ENCODE measurements at places on chromosomes 3 and 15.

GRCh38 chr15:101437618-101438481, 51.7 kb downstream of the PCSK6 start:
- DNase-seq = no peak

DNA sequence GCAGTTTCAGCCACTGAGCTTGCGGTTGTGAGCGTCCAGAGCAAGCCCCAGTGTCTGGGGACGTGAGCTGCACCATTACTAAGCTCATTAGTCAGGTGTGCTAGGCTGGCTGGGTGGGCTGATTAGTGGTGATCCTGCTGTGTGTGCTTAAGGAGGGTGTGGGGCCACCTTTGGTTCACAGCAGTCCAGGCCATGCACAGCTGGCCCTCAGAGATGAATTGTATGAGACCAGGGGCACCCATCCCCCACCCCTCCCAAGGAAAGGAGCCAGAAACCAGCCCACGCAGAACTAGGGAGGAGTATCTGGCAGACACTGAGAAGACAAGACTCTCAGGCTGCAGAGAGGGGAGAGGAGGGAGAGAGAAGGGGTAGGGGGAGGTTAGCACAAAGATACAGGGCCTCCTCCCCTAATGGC, 3.8 kb downstream of the TYRO3 start:
- no peak for DNase-seq

DNA sequence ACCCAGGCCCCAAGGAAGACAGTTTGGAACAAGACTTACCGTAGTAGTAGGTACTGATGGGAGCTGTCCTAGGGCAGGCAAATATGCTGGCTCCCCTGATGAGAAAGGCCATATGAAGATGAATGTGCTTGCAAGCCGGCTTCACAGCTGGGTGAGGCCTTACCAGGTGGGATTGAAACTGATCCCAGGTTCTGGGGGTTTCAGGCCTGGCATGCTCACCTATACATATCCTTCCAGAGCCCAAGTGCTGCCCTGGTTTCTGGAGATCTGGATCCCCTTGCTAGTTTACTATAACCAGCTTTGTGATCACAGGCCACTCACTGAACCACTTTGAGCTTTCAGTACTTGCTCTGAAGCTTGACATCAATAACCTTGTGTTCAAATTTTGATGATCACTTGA, 274.3 kb downstream of the EPHB1 start:
- no peak for DNase-seq

DNA sequence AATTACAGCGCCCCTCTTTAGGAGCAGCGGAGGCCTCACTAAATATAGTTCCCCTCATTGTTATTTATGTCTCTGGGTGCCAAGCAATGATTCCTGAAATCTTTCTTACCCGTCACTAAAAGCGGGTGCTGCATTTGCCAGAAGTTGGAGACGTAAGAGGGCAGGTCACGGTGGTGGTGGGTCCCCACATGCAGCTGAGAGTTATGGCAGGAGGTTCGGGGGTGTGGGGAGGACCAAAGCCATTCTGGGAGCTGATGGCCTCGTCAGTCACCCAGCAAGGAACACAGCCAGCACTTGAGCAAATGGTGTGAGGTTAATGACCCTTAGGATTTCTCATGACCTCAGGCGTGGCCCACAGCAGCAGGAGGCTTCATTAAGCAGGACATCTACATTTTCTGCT, 129.2 kb downstream of the RAB11A start:
- DNase-seq = no peak

GRCh38 chr15:48946074-48946839, 17.5 kb downstream of the SHC4 start:
- no peak for DNase-seq

- DNase-seq = no peak
Observed at GRCh38 chr15:29736744-29737020, 85.6 kb downstream of the TJP1 start.

DNA sequence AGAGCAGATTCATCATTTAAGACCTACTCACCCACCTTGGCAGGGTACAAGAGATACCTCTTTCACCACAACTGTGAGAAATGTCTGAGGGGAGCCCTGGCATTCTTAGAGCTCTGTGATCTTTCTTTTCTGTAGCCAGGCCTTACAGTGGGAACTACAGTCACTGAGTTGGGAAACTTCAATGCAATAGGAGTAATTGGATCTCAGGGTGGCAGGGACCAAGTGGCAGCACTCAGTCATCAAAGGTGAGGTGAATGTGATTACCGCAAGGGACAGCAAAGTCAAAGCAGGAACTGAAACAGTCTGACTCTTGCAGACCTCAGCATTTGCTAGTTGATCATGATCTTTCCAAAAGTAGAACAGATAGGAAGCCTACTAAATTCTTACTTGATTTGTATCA, 7.2 kb upstream of the MCF2L2 start:
- DNase-seq = no peak

DNA sequence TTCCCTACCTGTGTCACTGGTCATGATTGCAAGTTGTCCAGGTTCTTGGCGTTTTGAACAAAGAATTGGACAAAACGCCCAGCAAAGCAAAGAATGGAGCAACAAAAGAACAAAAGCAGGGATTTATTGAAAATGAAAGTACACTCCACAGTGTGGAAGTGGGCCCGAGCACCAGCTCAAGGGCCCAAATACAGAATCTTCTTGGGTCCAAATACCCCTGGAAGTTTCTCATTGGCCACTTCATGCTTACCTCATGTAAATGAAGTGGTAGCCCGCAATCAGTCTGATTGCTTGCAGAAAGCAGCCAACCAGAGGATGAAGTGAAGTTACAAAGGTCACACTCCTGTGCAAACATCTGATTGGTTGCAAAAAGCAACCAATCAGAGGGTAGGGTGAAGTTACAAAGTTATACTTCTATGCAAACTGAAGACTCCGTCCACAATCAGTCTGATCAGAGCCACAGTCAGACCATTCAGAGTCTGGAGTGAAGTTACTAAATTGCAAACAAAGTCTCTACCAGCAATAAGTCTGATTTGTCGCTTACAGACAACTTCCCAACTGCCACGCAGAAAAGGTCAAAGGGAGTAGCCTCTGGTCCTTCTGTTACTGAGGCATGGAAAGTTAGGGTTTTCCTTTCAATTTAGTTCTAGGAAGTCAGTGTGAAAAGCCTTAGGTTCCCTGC, 8.3 kb upstream of the TM4SF1 start:
- DNase-seq = no peak

- no peak for DNase-seq
Observed at GRCh38 chr15:61056386-61056785, 172.7 kb downstream of the RORA start.

DNA sequence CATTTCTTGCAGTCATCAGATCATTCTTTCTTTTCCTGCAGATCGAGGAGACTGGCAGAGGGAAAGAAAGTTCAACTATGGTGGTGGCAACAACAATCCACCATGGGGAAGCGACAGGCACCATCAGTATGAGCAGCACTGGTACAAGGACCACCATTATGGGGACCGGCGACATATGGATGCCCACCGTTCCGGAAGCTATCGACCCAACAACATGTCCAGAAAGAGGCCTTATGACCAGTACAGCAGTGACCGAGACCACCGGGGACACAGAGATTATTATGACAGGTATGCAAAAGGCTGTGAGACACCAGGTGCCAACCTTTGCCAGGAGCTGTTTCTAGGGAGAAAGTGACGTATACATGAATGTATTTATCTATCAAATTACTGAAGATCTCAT, 69.0 kb downstream of the RGMA start:
- no peak for DNase-seq

GRCh38 chr3:155325263-155325835, 31.9 kb upstream of the STRIT1 start:
- no peak for DNase-seq

GRCh38 chr15:95715116-95715903, 615.2 kb upstream of the NR2F2 start:
- DNase-seq = no peak

DNA sequence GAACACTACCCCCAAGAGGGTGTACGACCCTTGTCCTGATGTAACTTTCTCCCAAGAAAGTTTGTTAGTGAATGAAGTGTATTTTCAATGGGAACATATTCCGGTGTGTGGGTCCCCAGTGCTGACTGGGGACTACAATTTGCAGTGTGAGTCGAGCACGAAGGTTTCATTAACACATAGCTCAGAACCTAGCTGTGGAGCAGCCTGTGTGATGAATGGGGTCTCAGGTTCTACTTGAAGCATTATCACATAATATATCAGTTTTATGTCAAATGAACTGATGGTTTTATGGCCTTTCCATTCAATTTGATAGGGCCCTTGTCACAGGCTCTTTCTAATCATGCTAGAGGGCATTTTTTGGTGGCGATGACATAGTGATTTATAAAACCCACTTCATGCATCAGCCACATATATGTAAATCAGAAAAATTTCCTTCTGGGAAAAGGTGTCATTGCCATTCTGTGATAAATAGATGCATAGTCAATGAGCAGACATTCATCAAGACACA, 44.1 kb downstream of the RETNLB start:
- no peak for DNase-seq

DNA sequence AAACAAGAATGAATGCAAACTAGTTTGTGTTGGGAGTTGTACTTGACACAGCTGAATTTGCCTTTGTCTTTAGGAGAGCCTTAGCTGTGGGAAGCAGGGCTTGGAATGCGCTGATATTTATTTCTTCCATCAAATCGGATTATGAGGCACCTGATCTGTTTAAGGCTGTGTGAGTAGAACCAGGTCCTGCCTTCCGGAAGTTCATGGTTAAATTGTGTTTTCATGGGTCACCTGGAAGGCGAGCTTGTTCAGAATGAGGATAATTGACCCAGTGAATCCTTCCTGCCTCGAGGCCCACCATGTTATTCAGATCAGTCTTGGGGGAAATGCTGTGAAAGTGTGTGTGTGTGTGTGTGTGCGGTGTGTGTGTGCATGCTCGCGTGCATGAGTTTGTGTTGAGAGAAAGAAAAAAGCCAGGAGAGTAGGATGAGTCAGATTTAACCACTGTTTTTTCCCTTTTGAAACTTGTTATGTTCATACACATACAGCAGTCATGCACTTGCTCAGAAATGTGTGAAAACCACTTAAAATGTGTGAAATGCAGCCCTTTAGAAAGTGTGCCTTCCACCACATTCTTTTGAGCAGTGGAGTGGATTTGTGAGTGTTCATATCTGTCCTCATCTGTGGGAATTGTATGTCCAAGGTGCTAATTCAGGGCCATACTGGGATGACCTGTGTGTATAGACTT, 36.7 kb downstream of the SMAD3 start:
- DNase-seq = peak; percentile 25

DNA sequence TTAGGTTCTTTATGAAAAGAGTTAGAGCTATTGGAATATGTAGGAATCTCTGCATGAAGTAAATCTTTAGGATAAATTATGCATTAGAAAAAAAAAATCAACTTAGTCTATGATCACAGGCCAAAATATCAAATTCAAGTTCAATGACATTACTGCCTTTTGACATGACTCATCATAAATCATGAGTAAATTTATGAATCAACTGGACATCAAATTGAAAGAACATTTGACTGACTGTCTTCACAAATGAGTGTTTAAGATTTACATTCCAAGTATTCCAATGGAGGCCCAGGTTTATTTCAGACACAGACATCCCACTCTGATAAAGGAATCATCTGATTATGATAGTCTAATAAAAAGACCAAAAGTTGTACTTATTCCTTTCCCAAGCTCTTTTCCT, 192.8 kb upstream of the TTC14 start:
- no peak for DNase-seq

- no peak for DNase-seq
Observed at GRCh38 chr15:89002830-89003229, 85.4 kb upstream of the ABHD2 start.

DNA sequence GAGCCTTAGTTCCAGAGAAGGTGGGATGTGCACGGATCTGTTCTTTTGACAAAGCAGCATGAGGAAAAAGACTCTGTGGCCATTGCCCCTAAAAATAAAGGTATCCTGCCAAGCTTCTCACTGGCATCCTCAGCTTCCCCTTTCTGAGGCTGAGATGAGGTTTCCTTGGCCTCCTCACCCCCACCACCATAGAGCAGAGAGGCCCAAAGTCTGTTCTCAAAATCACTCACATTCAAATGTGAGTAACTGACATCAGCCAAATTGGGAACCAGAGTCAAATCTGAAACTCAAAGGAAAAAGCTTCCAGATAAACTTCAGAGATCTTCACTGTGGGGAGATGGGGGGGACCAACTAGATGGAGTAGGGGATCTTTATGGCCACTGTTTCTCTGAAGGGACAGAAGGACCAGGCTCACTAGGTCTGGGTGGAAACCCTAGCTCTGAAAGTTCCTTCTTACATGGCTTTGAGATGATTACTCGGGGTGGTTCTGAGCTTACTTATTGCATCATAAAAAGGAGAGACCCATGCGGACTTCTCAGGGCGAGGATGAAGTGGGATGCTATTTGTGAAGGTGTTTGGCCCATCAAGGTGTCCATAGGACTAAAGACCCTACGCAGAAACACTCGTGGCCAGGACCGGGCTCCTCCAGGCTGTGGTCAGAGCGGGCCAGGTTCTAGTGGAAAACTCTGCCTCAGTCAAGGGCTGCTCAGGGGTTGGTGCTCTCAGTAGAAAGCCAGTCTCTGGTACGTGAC, 61.5 kb upstream of the MEF2A start:
- DNase-seq = no peak

DNA sequence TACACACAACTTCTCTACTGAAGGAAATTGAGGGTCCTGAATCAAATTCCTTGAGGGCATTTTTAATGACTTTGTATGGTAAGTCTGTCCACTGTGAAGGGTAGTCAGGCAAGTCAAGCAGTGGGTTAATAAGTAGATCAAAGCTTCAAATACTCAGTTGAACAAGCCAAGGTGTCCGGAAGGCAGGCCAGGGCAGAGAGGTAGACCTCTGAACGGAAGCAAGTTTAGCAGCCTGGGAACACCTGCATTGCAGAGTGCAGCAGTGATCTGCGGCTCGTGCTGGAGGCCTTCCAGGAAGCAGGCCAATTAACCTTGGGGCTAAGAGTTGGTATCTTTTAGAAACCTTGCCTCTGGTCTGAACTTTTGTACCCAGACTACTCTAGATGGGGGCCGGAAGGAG, 143.8 kb downstream of the LRTM1 start:
- DNase-seq = no peak

DNA sequence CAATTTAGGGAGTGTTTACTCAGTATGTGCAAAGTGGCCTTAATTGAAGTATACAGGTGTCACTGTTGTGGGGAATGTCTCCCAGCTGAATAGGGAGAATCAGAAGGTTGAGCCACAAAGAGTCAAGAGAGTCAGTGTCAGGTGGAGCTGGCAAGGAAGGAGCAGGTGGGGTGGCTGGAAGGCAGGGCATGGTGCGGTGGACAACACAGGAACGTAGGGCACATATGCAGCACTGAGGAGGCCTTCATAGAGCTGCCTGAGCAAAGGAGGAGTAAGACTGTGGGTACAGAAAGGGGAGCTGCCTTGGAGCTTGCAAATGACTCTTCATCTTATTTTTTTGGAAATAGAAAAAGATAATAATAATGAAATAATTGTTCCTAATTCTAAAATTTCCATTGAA, 20.0 kb downstream of the ARHGEF3 start:
- DNase-seq = no peak

DNA sequence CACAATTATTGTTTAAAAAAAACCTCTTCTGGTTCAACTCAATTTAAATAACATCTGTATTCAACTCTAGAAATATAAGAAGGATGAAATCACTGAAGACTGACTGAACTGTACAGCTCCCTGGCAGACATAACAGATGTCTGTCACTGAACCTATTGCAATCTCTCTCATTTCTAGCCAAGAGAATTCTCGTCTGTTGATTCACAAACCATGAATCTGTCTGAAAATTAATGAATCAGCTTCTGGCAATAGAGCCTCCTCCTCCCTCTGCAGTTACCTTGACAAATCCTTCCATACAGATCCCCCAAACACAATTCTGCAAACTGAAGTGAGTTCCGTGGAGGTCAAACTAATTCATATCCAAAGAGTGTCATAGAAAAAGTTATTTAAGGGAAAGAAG, 561.4 kb downstream of the PYDC2 start:
- DNase-seq = no peak
